CD4-positive, alpha-beta T cell treated with Interleukin-4 for 4 hours (primary cell): ENCODE measurements at places on chromosomes 2 and 18.
A peak's percentile ranks its signal among the peaks of the same experiment; 100 is the strongest.

DNA sequence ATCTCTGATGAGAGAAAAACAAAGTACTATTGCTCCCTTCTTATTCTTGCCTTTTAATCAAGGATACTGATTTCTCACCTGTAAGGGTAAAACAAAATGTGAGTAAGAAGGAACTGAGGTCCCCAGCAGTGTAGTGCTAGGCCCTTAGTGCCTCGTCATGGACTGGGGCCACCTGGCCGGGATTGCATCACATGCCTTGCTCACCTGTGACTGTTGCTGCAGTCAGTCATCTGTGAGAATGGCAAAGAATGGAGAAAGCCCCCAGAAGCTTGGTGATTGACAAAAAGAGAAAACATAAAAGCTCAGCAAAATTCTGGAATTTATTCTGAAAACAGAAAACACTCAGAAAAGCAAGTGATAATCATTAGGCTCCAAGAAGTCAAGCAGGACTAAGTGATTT, 63.4 kb downstream of the SPATS2L start:
- no peak for DNase-seq

- DNase-seq: no peak
These were observed 145.2 kb downstream of the CELF4 start for GRCh38 chr18:37420315-37420880.

DNA sequence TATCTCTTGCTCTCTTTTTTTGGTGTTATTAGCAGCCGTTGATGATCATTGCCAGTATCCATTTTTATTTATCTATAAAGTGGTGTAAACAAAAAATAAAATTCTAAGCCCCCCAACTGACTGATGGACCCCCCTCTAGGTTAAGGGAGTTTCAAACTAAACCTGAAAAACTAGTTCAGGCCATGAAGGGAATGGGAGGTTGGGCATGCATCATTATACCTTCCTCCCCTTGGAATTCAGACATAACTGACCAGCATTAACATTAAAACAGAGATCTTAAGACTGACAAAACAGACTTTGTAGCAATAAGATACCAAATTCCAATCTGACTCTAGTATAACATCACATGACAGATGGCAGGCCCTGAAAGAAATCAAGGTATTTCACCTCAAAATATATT, 20.2 kb downstream of the RALBP1 start:
- no peak for DNase-seq

GRCh38 chr2:150207979-150208378, 279.5 kb downstream of the RND3 start:
- DNase-seq: no peak

GRCh38 chr2:178449700-178450523, 1.1 kb downstream of the PRKRA start:
- peak; percentile 71 for DNase-seq

- DNase-seq: no peak
These were observed 57.1 kb upstream of the CD302 start for GRCh38 chr2:159855143-159855542.

DNA sequence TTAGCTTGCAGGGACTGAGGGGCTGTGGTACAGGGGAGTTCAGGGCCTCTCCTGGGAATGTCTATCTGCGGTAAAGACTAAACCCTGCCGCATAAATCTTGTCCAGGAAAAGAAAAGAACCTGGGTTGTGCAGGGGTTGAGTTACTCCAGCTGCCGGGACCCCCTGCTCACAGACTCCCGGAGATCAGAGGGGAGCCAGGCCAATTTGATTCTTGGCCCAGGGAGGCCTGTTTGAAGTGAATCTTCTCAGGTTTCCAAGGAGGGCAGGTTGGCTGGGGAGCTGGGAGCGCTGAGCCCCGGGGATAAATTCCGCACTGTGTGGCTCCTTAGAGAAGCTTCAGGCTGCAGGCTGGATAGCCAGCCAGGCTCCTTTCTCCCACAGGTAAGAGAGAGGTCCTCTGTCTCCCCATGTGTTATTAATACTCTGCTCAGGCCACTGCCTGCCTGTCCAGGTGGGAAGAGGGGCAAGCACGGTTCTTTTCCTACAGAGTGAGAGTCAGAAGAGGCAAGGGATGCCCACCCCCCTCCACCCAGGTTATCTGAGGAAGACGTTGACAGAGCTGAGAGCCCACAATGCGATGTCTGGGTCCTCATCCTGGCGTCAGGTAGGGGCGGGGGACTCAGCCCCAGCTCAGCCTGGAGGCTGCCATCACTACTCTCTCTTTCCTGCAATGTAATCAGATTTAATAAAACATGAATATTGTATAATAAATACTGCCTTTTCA, 82.7 kb downstream of the LONRF2 start:
- no peak for DNase-seq

- DNase-seq: no peak
These were observed 559.7 kb downstream of the ZEB2 start for GRCh38 chr2:143960177-143960576.

DNA sequence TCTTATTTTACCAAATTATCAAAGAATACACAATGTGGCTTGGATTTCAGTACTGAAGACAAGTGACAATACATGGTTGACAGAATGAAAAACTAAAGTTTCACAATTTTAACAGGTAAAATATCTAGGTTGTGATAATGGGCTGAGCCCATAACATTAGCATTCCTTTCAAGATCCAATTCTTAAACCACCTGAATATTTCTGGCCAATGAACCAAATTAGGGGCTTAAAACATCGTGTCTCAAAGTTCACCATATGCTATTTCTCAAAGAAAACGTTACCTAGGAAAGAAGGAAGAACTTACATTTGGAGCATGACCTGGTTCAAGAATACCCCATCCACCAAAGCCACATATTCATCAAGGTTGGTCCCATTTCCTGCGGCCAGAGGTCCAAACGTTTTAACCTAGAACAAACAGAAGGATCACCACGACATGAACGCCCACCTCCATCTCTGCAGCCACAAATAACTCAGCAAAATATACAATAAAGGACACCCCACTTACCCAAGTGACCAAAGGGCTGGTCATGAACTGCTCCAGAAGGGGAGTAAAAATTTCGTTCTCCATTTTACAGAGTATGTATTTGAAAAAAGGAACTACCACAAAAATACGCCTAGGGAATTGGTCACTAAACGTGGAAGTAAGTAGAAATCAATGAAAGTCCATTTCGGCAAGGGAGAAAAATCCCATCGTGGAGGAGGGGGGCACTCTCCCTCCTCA, 984 bp downstream of the CCDC88A start:
- no peak for DNase-seq

DNA sequence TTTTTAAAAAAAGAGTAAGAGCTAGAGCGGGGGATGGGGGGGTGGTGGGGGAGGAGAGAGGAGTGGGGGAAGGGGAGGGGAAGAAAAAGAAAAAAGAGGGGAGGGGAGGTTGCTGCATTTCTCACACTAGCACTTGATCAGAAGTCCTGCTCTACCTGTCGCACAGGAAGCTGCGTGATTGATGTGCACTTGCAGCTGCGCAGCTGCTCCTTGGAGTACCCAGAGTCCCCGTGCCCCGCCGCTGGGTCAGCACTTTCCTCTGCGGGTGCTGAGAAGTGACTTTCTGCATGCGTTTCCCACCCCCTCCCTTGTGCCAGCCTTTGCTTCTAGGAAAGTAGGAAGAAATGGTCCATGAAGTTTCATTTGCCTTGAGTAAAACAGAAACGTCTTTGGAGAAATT, 297.3 kb downstream of the ETAA1 start:
- DNase-seq: no peak

- no peak for DNase-seq
These were observed 462.2 kb upstream of the RGPD4 start for GRCh38 chr2:107364361-107364950.

DNA sequence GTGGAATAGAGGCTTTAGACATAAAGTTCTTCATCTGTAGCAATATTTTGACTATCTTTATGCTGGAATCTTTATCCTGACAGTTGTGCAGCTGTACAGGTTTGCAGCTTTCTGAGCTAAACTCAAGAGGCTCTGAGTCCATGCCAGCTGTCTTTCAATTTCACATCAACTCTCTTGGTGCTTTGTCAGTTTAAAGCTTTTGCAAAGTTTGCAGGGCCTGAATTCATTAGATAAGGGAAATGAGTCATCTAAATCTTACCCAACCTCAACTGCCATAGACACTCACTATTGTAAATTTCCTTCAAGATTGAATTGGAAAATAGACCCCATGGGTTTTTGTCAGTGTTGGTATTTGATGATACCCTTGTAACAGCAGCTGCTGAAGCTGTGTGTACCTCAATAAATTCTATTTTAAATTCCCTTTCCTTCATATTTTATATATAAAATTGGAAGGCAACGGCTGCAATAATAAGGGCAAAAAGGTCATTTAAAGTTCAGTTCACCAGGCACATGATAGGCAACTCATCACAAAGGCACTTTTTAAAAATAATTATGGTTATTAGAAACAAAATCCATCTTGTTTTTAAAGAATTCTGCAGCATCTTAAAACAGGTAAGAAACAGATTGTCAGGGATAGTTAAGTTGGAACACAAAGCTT, 169.9 kb upstream of the SLC39A10 start:
- peak; percentile 38 for DNase-seq

DNA sequence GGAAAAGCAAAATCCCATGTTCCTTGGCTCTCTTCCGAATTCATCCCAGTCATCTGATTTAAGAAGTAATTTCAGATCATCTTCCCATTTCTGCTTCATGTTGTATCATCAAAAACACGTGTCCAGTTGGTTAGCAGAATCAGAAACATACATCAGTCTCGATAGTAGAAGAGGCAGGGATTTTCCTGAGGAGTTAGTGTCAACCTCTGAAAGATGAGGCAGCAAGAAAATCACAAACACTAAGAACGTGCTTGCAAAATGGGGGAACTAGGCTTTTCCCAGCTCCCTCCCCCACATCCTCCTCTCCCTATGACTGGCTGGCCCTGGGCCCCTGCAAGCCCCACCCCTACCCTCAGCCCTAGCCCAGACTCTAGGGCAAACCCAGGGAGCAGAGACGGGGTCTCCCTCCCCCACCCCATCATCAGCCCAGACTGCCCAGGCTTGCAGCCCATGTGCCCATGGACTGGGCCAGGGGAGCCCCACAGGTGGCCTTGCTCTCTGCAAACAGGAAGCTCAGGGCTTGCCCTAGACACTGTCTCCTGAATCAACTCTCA, 161.0 kb upstream of the ID2 start:
- DNase-seq: no peak

DNA sequence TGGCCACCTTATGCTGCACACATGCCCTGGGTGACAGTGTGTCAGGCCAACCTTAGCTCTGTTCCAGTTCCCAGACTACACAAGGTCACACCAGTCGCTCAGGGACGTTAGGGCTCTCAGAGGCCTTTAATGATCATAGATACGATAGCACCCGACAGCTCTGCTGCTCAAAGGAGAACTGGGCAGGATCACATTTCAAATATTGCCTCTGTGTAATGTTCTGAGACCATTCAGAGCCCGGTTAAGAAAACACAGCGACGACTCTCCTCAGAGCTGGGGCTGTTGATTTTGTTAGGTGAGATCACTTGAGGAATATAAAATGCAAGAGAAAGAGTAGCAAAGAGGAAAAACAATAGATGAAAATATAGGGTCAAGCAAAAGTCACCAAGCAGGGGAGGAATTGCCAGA, 166.6 kb upstream of the TANK start:
- no peak for DNase-seq

GRCh38 chr2:23757686-23758433, 169.1 kb downstream of the ATAD2B start:
- no peak for DNase-seq

DNA sequence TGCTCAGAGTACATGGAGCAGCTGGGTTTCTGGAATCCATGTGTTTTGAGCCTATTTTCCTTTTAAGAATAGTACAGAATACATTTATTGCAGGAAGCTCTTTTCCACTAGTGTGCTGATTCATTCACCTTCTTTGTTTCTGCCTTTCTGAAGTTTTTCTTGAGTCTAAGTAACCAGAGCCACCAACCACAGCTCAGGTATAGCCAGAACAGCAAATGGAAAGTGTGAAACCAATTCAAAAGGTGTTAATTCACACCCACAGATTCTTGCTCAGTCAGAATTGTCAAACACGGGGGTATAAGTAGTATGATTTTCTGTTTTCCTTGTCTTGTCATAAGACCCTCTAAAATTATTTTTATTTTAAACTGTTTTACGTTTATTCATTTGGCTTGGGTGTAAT, 75.9 kb upstream of the DYNAP start:
- DNase-seq: no peak

DNA sequence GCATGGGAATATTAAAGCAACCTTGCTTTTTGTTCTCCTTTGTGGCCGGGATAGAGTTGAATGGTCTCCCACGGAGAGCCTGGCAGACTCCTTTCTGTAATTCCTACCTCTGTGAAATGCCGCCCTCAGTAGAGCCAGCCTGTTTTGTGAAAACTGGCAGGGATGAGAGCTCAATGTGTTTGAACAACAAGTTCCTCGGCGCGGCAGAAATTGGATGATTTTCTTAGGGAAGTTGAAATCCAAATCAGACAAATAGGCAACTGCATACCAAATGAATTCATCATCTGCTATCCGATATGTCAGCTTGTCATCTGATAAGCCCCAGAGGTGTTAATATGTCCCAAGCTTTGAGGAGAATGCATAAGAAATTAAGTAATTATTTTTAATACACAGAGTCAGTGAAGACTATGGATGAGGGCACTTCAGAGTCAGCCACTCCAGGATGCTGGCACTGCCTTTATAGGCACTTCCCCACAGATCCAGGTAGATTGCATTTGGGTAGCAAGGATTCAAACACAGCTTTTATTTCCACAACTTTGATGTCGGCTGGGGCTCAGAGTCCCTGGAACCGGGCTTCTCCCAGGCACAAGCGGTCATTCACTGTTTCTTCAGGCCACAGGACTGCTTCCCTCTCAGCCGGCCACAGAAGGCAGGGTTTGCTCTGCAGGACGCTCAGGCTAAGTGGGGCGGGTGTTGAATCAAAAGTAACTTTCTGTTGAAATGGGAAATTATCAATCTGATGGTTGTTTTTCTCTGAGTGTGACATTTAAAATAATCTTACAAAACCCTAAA, 82.8 kb upstream of the REV1 start:
- DNase-seq: no peak

GRCh38 chr2:38113051-38113450, 37.1 kb upstream of the CYP1B1 start:
- DNase-seq: no peak

DNA sequence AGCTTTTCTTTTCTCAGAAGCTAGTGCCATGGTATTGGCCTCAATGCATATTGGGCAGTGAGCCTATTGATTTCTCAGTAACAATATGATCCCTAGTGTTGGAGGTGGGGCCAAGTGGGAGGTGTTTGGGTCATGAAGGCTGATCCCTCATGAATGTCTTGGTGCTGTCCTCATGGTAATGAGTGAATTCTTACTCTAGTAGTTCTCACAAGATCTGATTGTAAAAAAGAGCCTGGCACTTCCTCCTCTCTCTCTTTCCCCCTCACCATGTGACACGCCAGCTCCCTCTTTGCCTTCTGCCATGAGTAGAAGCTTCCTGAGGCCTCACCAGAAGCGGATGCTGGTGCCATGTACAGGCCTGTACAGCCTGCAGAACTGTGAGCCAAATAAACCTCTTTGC, 12.8 kb upstream of the TBC1D8 start:
- no peak for DNase-seq

DNA sequence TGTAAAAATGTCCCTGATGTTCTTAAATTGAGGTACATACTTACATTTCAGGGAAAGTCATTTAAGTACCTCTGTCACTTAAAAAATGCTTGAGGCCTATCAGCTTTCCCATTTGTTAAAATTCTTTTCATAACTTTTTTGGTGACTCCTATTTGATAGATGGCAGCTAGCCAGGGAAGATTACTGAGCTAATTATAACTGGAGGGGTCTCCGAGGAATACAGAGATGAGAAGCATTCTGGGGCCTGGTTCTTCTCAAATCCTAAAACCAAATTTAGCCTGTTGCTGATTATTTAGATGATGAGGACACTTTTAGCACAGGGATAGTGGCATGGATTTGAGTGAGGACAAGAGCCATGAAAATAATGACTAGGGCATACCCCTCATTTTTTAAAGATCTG, 4.8 kb downstream of the UGP2 start:
- no peak for DNase-seq

GRCh38 chr2:230441227-230441897, 25.4 kb downstream of the SP100 start:
- DNase-seq: peak; percentile 68
